ENCODE measurements at places on chromosomes 1 and 21. TPM values are rescaled to one million over a fixed set of nuclear protein-coding genes. Genes with fewer than 3 reads are reported as not detected.

Gene FCRLB
- total RNA-seq = 0.85 TPM

Gene MYOM3
- 0.85 TPM for total RNA-seq

Gene SAMD11
- under 0.01 TPM for total RNA-seq

Gene TSPAN1
- 28.4 TPM for total RNA-seq

Gene CENPF
- 0.85 TPM for total RNA-seq

Gene CDA
- 0.68 TPM for total RNA-seq

Gene C4BPA
- not detected for total RNA-seq

Gene TNFAIP8L2
- total RNA-seq = not detected

Gene EPHA10
- total RNA-seq = 0.14 TPM

Gene ASTN1
- under 0.01 TPM for total RNA-seq

Gene AGT
- not detected for total RNA-seq

Gene TBX15
- under 0.01 TPM for total RNA-seq

Gene MNDA
- not detected for total RNA-seq

Measured in nasal cavity respiratory epithelium epithelial cell of viscerocranial mucosa (primary cell).